ENCODE measurements at places on chromosomes 2 and 18.

DNA sequence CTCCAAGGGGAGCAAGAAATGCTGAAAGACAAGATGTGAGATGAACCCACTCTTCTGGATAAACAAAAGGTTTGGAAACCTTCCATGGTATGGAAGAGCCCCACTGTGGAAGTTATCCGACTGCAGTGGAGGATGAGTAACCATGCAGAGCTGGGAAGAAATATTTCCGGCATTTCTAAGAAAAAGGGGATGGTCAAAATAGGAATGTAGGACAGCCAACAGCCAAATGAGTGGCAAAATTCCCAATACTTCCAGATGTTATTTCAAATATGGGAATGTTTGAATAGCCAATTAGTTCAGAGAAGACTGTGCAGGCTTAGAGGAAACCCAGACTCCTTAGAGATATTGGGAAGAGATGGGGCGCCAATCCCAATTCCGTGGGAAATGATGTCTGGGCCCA is 246.8 kb downstream of the RAD51AP2 start:
- no peak for DNase-seq

- DNase-seq, result no peak
Measured at GRCh38 chr18:8932866-8933265, 169.6 kb upstream of the NDUFV2 start.

GRCh38 chr2:230335461-230335863 is 8.5 kb downstream of the SP140L start:
- no peak for DNase-seq

- DNase-seq, result no peak
Measured at GRCh38 chr2:200604571-200605255, 18.9 kb downstream of the AOX1 start.

GRCh38 chr2:5070257-5070656 is 621.9 kb upstream of the SOX11 start:
- DNase-seq, result no peak

DNA sequence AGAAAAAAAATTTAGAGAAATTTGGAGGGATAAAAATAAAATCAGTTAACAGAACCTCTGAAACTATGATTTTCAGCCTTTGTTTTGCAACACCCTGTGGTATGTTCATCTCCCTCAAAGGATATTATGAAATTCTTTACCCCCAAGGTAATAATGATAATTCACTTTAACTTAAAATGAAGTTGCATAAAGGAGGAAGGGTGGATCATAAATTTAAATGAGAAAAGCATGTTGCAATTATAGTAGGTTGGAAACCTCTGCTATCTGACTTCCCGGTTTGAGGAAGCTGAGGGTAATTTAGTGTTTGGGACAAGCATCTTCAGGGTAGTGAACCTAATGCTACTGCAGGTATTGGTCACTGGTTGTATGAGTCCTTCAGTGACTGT is 102.9 kb downstream of the BABAM2 start:
- no peak for DNase-seq

All from stimulated activated CD4-positive, alpha-beta T cell treated with anti-CD3 and anti-CD28 coated beads, Interleukin-4, amount 100 ng/mL, for 1 hour (primary cell).